Amygdala (tissue), 56 donors: ENCODE measurements at places on chromosomes 13 and 19.

- no peak for DNase-seq
Measured at GRCh38 chr19:34145741-34146202, 26.5 kb upstream of the LSM14A start.

GRCh38 chr19:954672-955494 is 29.0 kb downstream of the ARID3A start:
- no peak for DNase-seq

DNA sequence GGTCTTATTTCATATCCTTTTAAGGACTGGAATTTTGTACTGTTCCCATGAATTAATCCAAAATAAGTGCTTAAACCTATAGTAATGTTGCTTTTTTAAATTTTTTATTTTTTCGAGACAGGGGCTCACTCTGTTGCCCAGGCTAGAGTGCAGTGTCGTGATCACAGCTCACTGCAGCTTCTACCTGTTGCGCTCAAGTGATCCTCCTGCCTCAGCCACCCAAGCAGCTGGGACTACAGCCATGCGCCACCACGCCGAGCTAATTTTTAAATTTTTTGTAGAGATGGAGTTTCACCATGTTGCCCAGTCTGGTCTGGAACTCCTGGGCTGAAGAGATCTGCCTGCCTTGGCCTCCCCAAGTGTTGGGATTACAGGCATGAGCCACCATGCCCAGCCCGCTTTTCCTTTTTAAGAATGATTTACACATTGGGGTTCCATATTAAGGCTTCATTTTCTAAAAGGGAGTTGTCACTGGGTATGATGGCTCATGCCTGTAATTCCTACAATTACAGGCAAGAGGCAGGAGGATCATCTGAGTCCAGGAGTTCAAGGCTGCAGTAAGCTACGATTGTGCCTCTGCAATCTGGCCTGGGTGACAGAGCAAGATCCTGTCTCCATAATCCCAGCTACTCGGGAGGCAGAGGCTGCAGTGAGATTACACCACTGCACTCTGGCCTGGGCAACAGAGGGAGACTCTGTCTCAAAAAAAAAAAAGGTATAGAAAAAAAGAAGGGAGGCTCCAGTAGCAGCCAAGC is 28.3 kb upstream of the AKT2 start:
- DNase-seq, result no peak

DNA sequence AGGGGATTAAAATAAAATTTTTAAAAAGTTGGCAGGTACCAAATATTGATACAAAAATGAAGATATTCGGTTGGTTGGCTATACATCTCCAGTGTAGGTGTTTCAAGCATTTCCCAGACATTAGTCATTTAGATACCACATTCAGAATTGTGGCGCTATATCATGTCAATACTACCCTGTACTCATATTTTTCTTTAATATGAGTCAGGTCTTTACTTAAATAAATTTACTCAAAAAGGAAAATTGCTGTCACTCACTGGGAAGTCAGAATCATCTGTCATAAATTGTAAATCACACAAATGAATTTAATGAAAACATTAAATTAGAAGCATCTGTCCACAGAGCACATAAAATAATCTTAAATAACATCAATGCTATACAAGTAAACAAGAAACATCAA is 134.2 kb downstream of the TSHZ3 start:
- DNase-seq, result no peak

- no peak for DNase-seq
Measured at GRCh38 chr19:40612831-40613689, 11.9 kb downstream of the LTBP4 start.

- DNase-seq, result no peak
Measured at GRCh38 chr13:44833626-44834025, 155.6 kb downstream of the NUFIP1 start.

DNA sequence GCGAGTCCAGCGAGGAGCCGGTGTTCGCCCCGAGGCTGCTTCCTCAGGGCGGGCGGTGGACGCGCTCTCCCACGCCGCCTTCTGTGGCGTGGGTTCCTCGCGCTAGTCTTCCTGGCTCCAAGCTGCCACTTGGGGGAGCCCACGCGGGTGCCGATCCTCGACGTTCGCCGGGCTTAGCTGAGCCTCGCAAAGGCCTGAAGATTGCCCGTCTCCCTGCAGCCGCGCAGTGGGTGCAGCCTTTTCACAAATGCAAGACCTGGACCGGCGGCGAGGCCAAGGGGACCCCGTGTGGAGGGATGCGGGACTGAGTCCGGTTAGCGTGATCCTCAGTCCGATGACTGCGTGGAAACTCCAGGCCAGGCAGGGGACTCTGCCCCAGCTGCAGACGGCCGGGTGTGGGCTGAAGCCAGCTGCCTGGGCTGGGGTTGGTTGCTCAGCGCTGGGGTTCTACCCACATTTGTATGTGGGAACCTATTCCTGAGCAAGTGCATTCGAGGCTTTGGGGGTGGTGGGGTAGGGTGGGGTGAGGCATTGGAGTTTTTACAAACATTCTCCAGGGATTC is 16.6 kb upstream of the LRP3 start:
- DNase-seq, result no peak

DNA sequence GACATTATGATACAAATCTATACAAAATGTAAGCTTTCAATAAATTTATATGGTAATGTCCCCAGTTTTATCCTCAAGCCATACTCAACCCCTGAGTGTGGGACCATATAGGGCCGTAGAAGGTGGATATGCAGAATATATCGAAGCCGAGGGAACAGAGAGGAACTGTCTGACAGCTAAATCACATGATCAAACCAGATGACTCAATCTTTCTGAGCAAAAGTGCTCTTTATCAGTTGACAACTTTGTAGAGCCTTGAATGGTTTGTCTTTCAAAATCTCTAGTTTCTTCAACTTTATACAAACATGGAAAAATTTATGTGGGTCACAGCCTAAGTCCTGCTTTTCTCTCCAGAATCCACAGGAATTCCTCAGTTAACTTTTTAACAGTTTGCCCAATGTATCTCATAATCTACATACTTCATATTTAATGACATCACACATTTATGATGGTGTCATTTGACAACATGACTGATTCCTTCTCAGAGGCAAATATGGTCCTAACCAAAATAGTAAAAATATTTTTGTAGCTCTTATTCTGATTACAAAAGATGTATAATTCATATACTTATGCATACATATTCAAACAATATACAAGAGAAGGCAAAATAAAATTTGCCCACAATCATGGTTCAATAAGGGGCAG is 673.0 kb upstream of the GPC6 start:
- DNase-seq, result no peak

DNA sequence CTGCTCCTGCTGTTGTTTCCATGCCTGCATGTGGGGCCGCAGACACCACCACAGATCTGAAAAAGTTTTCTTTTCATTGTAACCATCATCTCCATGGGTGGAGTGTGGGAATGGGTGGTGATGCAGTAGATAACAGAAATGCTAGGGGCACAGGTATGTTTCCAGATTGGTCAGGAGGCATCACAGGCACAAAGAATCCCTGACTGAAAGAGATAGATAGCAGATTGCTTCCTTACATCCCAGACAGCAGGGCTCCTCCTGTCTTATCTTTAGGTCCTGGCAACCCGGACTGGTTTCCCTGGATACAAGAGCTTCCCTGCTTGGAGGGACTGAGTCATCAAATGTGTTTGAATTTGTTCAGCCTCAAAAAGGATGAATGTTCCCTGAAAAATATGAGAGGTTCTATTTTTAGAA is 1937.6 kb downstream of the PCDH9 start:
- peak; percentile 3 for DNase-seq

- no peak for DNase-seq
Measured at GRCh38 chr13:41231786-41232185, 31.6 kb downstream of the MTRF1 start.

DNA sequence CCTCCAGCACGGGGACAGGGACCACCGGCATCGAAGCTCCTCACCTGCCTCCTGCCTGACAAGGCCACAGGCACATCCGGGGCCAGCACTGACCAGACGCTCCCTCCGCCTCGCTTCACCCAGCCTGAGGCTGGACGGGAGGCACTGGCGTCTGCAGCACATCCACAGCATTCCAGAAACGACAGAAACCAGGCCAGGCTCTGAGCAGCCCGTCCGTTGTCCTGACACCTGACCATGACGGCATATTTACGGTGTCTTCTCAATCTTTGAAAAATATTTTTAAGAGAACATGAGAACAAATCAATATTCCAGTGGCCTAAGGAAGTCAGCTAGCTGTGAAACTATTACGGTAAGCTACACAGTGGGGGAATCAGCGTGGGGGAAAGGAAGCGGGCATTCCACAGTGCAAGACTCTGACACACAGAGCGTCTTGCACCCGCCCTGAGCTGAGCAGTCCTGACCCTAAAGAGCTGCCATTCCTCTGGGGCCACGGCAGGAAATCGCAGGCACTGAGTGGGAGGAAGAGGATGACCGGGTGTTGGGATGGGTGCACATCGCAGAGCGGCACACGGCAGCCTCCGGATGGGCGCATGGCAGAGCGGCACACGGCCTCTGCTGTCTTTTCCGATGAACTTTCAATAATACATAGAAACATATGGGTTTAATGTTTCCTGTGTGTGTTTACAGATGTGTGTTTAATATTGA is 26.8 kb downstream of the RASA3 start:
- no peak for DNase-seq

- DNase-seq, result no peak
Measured at GRCh38 chr13:24865163-24865953, 101.4 kb downstream of the RNF17 start.

GRCh38 chr19:29375429-29376119 is 150.2 kb upstream of the VSTM2B start:
- no peak for DNase-seq

DNA sequence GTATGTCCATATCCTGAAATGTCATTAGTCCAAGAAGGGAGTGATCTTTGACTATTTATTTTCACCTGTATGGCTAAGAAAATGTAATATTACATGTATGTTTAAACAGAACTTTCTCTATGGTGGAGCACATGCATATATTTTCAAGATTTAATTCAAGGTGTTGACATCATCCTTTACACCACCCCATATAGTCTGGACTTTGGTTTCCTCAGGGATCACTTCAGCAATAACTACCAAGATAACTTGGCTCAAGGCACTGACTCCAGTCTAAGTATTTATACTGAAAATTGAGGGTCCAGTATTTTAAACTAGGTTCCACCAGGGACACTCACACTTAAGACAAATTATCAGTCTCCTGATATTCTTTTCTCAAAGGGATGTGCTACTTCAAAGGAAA is 660.6 kb downstream of the EFNB2 start:
- DNase-seq, result no peak

GRCh38 chr19:14555918-14556661 is 15.8 kb downstream of the NDUFB7 start:
- no peak for DNase-seq

DNA sequence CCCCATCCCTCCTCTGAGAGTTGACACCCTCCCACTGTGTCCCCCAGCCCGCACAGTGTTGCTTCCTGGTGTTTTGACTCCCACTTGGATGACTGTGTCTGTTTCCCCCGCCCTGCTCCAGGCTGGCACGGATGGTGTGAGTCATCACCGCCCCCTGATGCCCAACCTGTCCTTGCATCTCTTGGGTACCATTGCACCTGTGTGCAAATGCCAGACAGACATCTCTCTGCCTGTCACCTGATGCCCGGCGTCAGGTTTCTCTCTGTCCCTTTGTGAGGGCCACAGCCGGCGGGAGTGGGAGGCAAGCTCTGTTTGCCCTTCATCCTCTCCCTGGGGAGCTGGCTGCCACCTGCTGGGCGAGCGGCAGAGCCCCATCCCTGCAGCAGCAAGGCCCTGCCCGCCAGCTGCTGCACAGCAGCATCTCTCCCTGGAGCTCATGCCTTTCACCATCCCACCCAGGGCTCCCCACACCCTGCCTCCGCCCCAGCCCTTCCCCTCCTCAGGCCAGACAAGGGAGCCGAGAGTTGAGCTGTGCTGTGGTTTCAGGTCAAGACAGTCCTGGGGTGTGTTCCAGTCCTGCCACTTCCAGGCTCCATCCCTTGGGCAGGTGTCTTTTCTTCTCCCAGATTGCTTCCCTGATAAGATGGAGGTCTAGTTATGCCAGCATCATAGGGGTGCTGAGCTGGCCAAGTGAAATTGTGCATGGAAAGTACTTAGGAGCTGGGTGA is 29.7 kb downstream of the NKPD1 start:
- DNase-seq, result peak; percentile 32

GRCh38 chr13:66745307-66745706 is 484.8 kb downstream of the PCDH9 start:
- no peak for DNase-seq

DNA sequence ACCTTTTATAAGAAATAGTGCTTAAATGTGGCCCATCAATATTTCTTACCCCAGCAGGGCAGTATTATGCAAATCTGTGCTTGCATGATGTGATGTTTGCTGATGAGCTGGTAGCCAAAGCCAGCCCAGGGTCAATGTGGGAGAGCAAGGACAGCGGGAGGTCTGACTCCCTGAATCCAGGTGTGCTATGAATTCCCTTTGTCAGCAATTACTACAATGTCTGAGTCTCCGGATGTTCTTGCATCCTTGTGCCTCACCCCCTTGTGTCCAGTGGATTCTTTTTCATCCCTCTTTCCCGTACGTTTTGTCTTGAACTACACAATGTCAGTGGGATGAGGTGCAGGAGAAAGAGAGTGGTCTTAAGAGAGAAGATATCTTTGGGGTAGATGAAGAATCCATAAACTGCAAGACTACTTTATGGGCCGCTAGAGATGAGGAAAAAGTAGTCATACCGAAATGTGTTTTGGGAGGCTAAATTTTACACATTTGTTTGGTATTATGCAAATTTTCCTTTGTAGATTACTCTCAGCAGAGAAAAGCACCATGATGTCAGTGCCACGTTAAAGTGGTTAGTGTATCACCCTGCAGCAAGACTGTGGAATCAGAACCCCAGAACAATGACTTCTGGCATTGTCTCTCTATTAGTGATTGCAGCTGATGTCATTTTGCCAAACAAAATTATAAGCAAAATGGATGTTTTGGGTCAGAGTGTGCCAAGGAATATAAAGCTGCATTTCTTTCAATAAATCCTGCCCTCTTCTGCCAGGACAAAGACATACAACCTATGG is 53.5 kb upstream of the TSHZ3 start:
- no peak for DNase-seq

- DNase-seq, result no peak
Measured at GRCh38 chr19:35562336-35562735, 1.1 kb downstream of the ATP4A start.

DNA sequence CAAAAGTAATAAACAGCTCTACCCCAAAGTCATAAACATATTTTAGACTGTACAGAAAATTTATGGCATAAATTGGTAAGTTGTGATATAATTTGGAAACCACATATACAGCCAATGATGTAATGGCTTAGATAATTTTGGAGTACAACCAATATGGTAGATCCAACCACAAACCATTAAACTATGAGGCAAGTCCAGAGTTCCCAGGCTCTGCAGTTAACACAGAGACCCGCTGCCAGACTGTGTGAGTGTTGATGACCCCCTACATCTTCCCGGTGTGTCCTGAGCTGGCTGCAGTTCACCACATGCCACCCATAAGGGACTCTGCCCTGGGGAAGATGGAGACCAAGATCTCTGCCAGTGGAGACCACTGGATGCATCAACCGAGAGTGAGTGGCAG is 9.9 kb upstream of the SERPINE3 start:
- DNase-seq, result no peak
